Left kidney (tissue), 8 donors: ENCODE measurements at places on chromosomes 3 and 15. TPM values are rescaled to one million over a fixed set of nuclear protein-coding genes. Genes with fewer than 3 reads are reported as not detected.

The MESP2 gene
- 0.45 TPM for polyA plus RNA-seq

The ERC2 gene
- polyA plus RNA-seq, result 3.9 TPM

The ZNF80 gene
- 0.15 TPM for polyA plus RNA-seq

The PRKAR2A gene
- 47.8 TPM for polyA plus RNA-seq

The CIDEC gene
- not detected for polyA plus RNA-seq

The SLC22A14 gene
- polyA plus RNA-seq, result 1.1 TPM

The C3orf20 gene
- polyA plus RNA-seq, result 0.32 TPM

The MASP1 gene
- 8.7 TPM for polyA plus RNA-seq

The GOLGA8H gene
- 2.4 TPM for polyA plus RNA-seq
